Calu3 (cell line): ENCODE measurements at places on chromosomes 2 and 18.
A peak's percentile ranks its signal among the peaks of the same experiment; 100 is the strongest.

DNA sequence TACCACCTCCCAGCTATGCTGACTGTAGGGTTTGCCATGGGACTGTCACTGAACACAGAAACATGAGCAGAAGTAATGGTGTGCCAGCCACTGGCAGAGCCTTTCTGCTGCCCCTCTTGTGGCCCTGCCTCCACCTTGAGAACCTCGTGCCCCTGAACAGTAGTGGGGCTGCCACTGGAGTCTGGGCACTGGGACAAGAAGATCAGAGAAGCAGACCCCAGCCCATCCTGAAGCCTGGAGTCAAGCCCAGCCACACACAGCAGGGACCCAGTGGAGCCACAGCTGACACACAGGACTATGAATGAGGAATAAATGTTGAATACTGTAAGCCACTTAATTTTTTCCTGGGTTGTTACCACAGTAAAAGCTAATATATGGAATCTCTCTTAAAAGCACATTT lies 159.6 kb downstream of the NCKAP5 start:
- DNase-seq: no peak

GRCh38 chr2:149765636-149766035 lies 178.1 kb upstream of the MMADHC start:
- DNase-seq: no peak

DNA sequence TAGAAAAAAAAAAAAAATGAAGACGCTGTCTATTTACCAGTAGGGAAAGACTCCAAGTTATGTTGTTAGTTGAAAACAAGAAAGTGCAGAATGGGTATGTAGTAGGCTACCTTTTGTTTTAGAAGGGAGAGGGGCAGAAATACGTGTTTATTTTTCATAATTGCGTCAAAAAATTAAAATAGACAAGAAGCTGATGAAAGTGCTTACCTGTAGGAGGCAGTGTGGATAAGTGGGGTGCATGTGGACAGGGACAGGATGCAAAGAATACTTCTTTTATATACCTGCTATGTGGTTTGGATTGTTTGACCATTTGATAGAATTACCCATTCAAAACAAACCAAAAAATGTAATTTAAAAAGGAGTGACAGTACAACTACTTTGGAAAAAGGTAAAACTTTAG lies 3.0 kb upstream of the GCG start:
- no peak for DNase-seq

GRCh38 chr2:221724631-221725203 lies 152.6 kb upstream of the EPHA4 start:
- no peak for DNase-seq

DNA sequence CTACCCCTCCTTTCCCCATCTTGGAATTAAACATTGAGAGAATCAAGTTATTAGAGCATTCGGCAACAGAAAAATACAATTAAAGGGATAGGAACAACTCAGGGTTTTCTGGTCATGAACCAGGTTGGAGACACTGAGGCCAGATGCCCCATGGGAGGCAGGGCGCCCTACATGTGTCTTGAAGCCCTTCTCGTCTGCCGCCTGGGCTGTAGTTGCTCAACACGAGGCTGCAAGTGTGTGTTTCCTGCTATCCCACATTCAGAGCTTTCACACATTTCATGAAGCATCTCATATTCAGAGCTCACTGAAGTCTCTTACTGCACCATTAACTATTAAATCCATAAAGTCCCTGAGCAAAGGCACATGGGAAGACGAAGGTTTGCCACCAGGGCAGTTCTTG lies 28.8 kb downstream of the TTC39C start:
- DNase-seq: no peak

DNA sequence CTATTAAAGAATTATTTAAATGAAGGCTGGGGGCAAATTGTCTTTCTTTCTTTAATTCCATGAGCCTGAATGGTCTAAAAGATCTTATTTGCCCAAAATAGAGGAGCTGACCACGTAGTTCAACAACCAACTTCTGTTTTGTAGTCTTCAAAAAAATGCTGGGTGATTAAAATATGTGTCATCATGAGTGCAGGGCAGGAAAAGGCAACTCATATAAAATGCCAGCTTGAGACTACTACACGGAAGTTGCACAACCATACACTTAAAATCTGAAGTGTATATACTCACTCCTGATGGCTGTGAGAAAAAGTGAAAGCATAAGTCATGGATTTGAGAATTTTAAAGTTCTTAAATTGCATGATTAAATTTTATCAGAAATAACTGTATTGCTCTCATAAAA lies 210.9 kb downstream of the DYM start:
- DNase-seq: no peak

GRCh38 chr18:49476664-49477411 lies 10.2 kb downstream of the C18orf32 start:
- no peak for DNase-seq

- no peak for DNase-seq
Observed at GRCh38 chr2:97546711-97547110, 43.0 kb downstream of the ANKRD36B start.

- no peak for DNase-seq
Observed at GRCh38 chr2:199341123-199341522, 116.6 kb downstream of the SATB2 start.

- DNase-seq: no peak
Observed at GRCh38 chr2:152037743-152038435, 61.0 kb downstream of the CACNB4 start.

- no peak for DNase-seq
Observed at GRCh38 chr18:45168866-45169600, 446.2 kb upstream of the SLC14A2 start.

DNA sequence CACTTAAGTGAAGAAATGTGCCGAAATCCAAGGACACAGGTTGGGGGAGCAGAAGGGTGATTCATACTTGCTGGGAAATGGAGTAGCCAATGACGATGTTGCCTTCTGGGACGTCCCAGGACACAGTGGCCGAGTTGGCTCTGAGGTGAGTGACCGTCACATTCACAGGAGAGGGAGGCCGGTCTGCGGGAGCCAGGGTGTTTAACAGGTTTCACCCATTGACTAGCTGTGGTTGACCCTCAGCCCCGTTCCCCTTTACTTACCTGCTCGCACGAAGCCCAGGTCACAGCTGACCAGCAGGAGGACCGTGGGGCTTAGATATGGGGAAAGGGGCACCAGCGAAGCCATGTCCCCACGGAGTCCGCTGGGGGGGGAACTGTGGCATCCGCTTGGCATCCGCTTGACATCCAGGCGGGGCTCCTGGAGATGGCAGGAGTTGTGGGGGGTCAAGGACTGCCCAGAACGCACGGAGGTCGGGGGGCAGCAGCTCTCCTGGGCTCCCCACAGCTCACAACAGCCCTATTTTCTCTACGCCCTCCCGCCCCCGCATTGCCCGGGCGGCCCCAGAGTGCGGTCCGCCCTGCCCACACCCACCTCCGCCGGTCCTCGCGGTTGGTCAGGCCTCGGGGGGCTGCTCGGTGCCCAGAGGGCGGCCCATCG lies 586 bp downstream of the FNDC4 start:
- peak; percentile 11 for DNase-seq

- DNase-seq: no peak
Observed at GRCh38 chr2:237798236-237799059, at the start of gene RBM44. TSS of gene RBM44 (plus strand) at chr2:237798779. CDS start at chr2:237813610, 14,831 bp downstream.
